ENCODE measurements at places on chromosomes 2 and 18.

DNA sequence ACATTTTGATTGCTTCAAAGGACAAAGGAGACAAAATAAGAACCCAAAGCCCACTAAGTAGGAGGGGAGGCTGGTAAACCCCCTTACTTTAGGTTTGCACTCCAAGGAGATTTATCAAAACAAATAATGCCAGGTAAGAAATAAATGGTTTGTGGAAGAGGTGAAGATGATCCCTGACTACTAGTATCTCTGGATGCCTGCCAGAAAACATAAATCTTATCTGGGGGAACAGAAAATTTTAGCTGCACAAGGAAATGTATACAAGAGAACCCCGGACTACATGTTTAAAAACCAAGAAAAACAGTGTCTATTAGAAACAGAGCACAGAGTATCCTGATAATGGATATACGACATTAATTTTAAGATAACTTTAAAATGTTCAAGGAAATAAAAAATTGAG lies 114.1 kb downstream of the TRABD2A start:
- DNase-seq = no peak

DNA sequence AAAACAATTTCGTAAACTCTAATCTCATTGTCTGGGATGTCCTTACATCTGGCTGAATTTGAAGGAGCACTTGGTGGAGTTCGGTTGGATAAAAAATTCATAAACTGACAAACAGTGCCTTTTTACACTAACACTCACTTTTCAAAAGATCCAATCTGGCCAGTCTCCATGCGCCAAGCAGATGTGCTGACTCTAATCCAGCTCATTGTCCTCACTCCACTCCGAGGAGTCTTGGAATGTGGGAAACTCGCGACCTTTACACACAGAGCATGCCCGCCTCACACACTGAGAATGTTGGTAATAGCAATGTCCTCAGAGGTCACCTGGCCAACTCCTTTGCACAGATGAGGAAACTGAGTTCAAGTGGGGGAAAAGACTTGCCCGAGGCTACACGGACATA lies 66.8 kb downstream of the XDH start:
- no peak for DNase-seq

- no peak for DNase-seq
These were observed 2.4 kb downstream of the C2orf42 start for GRCh38 chr2:70188460-70188859.

DNA sequence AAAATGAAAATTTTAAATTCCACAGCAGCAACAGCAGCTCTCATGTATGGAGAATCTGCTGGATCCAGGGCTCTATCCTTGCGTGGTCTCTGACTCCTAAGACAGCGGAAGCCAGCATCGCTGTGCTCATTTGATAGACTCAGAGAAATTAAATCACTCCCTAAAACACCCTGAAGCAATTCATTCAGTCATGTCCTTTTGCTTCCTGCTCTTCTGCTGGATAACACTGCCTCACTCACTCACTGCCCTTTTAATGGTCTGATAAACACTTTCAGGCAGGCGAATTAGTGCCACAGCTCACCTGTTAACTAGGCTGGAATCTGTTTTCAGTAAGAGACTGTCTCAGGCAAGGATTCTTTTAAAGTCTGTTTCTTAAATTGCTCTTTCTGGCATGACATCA lies 10.0 kb downstream of the WIPF1 start:
- peak; percentile 16 for DNase-seq

- no peak for DNase-seq
These were observed at the start of gene L3MBTL4 for GRCh38 chr18:6414723-6415417. Gene L3MBTL4, minus strand, starts transcription at chr18:6414911. Its CDS starts 103,286 bp downstream, at chr18:6311625.

GRCh38 chr2:148924514-148925178 lies 49.6 kb downstream of the KIF5C start:
- no peak for DNase-seq

DNA sequence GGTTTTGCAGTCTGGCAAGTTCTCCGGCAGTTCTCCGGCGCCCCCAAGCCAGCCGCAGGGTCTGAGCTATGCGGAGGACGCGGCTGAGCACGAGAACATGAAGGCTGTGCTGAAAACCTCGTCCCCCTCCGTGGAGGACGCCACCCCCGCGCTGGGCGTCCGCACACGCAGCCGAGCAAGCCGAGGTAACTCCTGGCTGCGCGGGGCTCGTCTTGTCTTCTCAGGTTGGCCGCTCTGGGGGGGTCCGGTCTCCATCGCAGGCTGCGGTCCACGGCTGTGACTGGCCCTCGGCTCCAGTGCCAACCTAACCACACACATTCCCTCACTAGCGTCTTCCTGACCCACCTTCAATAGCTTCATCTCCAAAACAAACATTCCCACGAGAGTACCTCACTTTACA lies 68.2 kb downstream of the TPGS2 start:
- no peak for DNase-seq

GRCh38 chr2:11768946-11769345 lies 22.5 kb downstream of the LPIN1 start:
- no peak for DNase-seq

GRCh38 chr18:43620936-43621335 lies 343.6 kb upstream of the SYT4 start:
- no peak for DNase-seq

- no peak for DNase-seq
These were observed 18.3 kb downstream of the RNF138 start for GRCh38 chr18:32110005-32110404.

DNA sequence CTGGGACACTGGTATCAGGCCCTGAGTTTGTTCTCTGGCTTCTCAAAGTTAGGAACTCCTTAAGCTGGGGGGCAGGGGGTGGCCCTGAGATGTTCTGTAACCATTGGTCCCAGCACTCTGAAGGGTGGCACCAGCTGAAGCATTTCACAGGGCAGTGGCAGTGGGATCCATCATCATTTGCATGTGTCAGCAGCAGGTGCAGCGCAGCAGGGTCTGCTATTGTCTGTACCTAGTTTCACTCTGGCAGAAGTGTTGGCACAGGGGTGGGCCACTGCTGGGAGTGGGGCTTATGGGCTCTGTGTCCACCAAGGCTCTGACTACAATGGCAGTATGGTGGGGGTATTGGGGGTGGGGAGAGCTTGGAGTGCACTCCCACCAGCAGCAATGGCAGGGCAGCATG lies 460.4 kb upstream of the ZNF804A start:
- DNase-seq = no peak

- DNase-seq = no peak
These were observed 3.8 kb upstream of the AQP12B start for GRCh38 chr2:240686460-240686859.

- peak; percentile 24 for DNase-seq
These were observed 174.2 kb downstream of the MIB1 start for GRCh38 chr18:21914739-21915319.

GRCh38 chr18:56161566-56162260 lies 476.7 kb downstream of the TXNL1 start:
- no peak for DNase-seq

DNA sequence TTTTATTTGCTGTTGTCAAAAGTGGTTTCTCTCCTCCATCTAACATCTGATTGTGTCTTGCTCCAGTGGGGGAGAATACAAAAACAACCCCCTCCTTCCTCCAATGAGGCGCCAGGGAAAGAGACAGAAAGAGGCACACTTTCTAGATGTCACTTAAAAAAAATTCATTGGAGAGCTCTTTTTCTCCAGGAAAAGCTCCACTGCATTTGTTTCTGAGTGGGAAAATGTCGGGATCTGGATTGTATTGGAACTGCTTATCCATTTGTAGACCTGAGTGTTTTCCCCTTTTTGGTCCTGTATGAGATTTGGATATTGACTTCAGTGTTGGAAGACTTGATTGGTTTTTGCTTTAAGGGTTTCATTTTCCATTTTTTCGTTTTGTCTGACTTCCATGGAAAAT lies 995 bp downstream of the MBD5 start:
- DNase-seq = no peak

DNA sequence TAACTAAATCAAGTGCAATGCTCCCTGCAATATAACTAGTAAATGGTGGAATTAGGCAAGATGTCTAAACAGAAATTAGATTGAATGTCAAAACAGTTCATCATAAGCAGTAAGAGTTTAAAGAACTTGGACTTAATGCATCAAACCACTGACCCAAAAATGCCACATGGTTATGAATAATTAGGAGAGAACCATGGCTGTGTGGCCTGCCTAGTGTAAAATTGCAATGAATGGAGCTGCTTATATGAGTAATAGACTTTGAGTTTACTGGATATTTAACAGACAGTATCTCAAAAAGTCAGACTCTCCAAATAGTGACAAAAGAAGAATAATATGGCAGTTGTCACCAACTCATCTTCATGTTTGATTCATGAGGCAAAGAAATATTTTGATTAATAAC lies 101.6 kb upstream of the COL5A2 start:
- no peak for DNase-seq

DNA sequence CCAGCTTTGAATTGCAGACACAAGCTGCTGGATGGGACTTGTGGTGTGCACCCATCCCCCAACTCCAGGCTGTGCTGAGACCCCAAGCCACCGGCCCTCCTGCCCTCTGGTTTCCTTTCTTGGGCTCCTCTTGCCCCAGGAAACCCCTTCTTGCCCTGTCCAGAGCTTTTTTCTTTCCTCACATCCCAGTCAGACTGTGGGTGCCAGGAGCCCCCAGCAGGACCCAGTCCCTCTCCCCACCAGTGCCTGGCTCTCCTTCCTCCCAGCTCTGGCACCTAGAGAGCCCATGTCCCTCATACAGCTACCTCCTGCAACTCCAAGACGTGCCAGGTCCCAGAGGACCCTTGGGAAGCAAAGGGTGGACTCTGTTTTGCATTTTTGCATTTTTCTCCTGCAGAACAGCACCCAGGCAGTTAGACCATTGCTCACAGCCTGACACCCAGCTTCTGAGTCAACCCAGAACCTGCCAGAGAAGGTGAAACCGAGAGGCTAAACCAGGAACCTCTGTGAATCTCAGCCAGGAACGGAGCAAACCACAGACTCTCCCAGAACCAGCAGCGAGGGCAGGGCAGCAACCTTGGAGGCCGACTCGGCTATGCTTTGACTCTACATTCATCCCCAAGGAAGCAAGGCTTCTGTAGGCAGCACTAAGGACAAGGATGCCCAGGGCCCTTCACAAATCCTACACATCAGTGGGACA lies 221.1 kb downstream of the ANAPC1 start:
- no peak for DNase-seq

DNA sequence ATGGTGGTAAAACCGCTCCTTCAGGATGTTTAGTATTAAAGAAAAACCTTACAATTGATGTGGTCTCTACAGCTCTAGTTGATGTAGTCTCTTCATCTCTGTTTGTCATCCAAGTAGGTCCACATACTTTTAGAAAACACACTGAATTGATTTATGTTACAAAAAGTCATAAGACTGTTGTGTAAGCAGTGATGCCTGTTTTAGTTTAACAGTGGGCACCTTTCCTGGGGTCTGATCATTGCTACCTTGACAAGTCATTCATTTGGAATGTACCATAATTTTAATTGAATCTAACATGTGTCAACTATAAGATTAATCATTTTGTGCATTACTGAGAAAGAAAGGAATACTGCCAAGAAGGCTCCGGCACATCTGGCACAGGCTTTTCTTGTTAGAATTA lies 34.3 kb downstream of the GIGYF2 start:
- no peak for DNase-seq

GRCh38 chr2:62817995-62818713 lies 112.6 kb downstream of the EHBP1 start:
- DNase-seq = no peak

GRCh38 chr2:189674374-189675112 lies at the start of gene ANKAR:
Gene ANKAR, plus strand, starts transcription at chr2:189674670. Its CDS starts 1,821 bp downstream, at chr2:189676491.
- DNase-seq = peak; percentile 95

DNA sequence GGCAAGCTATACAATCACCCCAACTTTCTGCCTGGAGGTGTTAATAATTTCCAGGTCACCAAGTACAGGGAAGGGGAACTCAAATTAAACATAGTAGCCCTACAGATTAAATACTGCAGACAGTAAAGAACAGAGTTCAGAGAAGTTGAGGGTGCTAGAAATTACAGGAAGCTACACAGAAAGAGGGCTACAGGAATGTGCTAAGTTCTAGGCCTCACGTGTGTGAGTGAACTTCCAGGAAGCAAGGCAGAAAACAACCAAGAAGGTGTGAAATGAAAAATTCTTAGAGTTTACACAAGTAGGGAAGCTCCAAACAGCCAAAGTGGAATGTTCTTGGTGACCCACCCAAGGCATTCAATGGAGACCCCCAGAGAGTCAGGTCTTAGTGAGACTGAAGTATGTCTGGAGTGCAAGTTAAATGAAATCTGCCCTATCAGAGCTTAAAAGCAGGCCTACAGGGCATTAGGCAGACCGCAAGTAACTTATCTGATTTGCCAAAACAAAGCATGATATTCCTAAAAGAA lies 58.1 kb upstream of the RNU4ATAC start:
- no peak for DNase-seq

- DNase-seq = peak; percentile 16
These were observed 51.8 kb upstream of the RAB27B start for GRCh38 chr18:54776282-54776977.

- DNase-seq = peak; percentile 77
These were observed 207.5 kb downstream of the SPP2 start for GRCh38 chr2:234257859-234258561.

DNA sequence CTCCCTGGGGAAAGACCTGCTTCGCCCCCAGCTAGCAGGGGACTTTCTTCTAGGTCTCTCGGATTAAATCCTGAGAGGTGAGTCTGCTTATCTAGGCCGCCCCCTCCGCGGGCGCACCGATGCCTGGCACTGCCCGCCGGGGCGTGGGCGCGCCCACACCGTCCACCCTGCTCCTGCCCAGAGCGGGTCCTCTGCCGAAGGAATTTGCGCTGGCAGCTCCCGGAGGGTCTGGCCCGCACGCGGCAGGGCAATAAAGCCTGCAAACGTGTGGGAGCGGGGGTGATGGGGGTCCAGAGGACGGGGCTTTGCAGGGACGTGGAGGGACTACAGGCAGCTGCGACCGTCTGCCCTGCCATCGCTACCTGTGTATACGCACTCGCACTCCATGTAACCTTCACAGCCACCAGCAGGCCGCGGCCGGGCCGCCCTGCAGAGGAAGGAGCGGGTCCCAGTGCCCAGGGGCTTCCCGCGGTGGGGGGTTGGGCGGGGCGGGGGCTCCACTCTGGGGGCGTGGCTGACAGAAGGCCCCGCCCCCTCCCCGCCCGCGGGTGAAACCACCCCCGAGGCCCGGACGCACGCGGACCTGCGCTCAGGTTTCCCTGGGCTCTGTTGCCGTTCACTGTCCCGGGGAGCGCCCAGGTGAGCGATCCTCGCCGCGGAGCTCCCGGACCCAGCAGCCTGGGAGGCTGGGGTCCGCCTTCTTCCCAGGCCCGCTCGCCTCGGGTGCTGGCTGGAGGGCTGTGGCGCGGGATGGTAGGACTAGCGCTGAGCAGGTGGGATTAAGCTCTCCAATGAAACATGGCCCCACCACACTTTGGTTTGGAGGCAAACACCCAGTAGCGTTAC lies 174.5 kb upstream of the HS6ST1 start:
- DNase-seq = no peak

GRCh38 chr2:177174486-177174885 lies 38.1 kb upstream of the HNRNPA3 start:
- no peak for DNase-seq

- no peak for DNase-seq
These were observed 65.5 kb upstream of the GPC1 start for GRCh38 chr2:240369801-240370585.

Data from BE2C (cell line).